Stimulated activated CD8-positive, alpha-beta memory T cell treated with anti-CD3 and anti-CD28 coated beads, Interleukin-7, amount 100 ng/mL, for 24 hours (primary cell): ENCODE measurements at places on chromosomes 1 and 21.

- no peak for DNase-seq
Measured at GRCh38 chr1:81660286-81660685, 140.4 kb upstream of the ADGRL2 start.

DNA sequence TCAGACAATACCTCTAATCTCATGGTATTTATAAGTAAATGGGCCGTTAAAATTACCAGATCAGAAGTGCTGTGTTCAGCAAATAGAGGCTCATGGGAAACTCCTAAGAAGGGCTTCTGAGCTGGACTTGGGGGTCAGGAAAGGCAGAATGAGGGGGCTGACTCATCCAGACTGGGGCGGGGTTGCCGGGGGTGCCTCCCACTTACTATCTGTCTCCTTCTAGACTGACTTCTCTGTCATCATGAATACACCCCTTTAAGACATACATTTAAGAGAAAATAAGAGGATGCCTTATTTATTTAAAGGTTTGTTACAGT, 96.0 kb upstream of the ERRFI1 start:
- DNase-seq, result no peak

- DNase-seq, result no peak
Measured at GRCh38 chr1:116075990-116076389, 35.2 kb upstream of the MAB21L3 start.

DNA sequence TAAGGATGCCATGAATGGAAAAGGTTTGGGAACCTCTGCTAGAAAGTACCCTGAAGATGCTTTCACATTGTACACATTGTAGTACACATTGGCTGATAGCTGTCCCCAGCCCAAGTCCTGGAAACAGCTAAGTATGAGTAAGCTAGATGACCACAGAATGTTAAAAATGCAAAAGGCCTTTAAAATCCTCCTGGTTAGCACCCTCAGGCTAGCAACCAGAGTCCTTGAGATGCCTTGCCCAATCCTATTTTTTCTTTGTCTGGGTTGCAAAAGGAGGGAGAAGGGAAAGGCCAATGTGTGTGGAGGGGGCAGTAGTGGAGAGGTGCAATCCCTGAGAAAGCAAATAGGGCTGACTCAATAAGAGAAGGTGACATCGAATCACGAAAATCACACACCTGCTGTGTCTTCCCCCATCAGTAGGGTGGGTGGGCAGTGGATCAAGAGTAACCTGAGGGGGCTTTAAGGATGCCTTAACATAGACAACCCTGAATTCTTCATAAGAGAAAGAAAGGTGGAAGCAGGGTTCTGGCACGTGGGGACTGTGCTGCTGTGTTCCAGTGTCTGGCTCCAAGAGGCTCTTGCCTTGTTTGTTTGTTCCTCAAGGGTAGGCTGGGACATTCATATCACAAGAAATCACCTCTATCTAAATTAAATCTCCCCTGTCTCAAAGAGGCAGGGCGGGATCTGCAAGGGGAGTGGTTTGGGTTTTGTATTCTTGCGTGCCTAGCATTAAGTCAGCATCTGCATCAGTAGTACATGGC, 266.2 kb upstream of the PLXNA2 start:
- no peak for DNase-seq

DNA sequence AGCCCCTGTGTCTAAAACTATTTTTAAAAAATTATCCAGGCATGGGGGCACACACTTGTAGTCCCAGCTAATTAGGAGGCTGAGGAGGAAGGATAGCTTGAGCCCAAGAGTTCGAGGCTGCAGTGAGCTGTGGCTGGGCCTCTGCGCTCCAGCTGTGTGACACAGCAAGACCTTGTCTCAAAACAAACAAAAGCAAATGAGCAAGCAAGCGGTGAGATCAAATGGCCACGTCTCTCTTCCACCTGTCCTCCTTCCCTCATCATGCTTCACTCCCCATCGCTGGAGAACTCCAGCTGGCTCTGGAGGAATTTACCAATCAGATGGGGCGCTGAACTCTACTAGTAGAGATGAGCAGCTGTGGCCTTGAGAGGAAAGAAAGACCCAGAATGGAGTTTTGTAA, 14.0 kb upstream of the REN start:
- no peak for DNase-seq

DNA sequence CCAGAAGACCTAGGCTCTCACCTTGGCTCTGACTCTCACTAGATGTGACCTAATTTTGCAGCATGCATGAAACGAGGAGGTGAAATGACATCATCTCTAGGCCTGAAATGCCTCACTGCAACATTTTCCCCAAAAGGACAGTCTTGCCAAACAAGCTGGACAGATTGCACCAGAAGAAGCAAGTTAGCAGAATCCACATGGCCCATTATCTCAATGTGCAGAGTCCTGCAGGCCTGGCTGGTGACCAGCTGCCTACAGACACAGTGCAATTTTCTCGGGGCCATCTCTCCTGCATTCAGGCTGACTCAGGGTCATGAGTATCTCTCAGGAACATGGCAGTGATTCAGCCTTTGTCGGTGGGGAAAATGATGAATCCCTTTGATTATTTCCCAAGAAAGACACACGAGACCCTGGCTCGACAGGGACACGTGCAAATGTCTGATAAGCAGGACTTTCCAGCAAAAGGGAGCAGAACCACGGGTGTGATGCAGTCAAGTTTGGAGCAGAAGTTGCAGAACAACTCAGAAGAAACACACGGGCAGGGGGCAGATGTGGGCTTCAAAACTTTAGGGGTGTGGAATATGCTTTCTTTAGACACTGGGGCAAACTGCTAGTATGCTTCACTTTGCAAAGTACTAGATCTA, 38.7 kb downstream of the TRIM67 start:
- DNase-seq, result no peak

- no peak for DNase-seq
Measured at GRCh38 chr1:59163268-59164092, 133.4 kb upstream of the FGGY start.

- no peak for DNase-seq
Measured at GRCh38 chr1:57192222-57192621, 226.4 kb upstream of the C8B start.
